ENCODE measurements at places on chromosomes 4 and X. TPM values are rescaled to one million over a fixed set of nuclear protein-coding genes. Genes with fewer than 3 reads are reported as not detected.

CUL4B gene
- 95.0 TPM for total RNA-seq

GLRA2 gene
- not detected for total RNA-seq

ATOH1 gene
- not detected for total RNA-seq

POF1B gene
- total RNA-seq = not detected

SPANXN3 gene
- total RNA-seq = not detected

NHS gene
- total RNA-seq = 1.8 TPM

TRAM1L1 gene
- total RNA-seq = 1.3 TPM

SMIM43 gene
- total RNA-seq = 4.5 TPM

CFP gene
- 0.06 TPM for total RNA-seq

MAGEC1 gene
- total RNA-seq = not detected

OPHN1 gene
- 4.1 TPM for total RNA-seq

ANAPC10 gene
- 20.6 TPM for total RNA-seq

FHDC1 gene
- total RNA-seq = 0.06 TPM

SRPK3 gene
- 0.12 TPM for total RNA-seq

EIF1AX gene
- total RNA-seq = 30.7 TPM

SPANXA1 gene
- total RNA-seq = not detected

SPANXN4 gene
- not detected for total RNA-seq
